C1 segment of cervical spinal cord (tissue), 14 donors: ENCODE measurements at places on chromosomes 1 and 21.

- DNase-seq, result no peak
Measured at GRCh38 chr1:111197598-111198284, 2.7 kb downstream of the DENND2D start.

DNA sequence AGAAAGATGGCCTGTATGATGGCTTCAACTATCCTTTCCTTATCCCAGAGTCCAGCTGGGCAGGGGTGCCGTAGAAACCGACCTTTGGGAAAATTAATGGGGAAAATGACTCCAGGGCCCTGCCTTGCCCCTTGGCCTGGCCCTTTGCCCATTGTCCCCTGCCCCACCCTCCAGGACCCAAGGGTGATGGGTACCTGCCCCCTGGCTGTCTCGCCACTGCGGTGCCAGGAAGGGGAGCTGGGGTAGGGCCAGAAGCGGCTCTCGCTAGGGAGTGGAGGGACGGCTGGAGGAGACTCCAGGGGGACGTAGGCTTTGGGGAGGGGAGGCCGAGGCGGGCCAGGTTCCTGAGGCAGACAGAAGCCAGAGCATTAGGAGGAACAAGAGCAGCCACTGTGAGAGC lies 29.1 kb upstream of the GOLT1A start:
- DNase-seq, result no peak

DNA sequence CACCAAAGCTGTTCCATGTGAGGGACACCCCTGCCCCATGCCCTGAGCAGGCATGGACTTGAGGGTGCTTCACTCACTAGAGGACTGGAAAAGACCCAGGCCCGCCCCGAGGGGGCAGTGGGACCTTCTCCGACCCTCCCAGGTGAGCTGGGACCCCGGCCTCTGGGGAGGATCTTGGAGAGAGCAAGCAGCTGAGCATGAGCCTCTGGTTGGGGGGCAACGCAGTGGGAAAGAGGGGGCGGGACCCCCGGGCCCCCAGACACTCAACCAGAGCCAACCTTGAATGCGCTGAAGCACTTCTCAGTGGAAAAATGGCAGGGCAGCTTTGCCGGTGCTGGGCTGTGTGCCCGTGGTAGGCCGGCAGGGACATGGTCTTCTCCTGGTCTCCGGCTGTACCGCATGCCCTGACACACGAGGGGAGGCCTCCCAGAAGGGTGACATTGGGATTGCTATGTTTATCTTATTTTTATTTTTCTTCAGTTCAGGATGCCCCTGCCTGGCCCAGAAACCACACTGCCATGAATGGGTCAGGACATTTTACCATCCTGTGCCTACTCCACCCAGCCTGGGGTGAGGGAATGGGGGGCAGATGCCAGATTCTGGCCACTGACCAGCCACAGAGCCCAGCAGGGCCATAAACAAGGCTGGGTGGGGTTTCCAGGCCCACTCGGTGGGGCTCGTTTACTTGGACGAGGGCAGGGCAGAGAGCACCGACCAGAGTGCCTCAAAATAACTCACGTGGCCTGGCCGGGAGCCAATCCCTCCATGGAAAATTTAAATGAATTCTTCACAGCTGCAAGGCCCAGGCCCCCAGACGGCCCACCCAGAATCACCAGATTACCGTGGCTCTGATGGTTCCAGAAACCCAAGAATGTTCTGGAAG lies 17.2 kb upstream of the LAPTM5 start:
- no peak for DNase-seq

DNA sequence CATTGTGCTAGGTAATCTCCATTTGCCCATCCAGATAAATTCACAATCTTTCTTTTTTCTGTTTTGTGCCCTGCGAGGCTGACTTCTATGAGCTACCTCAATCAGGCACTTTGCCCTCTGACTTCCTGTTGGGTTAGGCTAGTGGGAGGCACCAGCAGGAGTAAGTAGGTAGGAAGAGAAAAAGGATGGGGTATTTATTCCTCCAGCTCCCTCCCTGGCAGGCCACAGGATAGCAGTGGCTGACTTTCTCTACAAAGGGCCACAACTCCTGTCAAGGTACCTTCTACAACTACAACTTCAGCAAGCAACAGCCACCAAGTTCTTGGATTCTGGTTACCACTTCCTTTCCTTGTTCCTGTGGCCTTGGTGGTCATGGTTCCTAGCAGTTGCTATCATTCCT lies 18.8 kb upstream of the GORAB start:
- no peak for DNase-seq
